Motor neuron (in vitro differentiated cells): ENCODE measurements at places on chromosomes 16 and 17.
A peak's percentile ranks its signal among the peaks of the same experiment; 100 is the strongest.

DNA sequence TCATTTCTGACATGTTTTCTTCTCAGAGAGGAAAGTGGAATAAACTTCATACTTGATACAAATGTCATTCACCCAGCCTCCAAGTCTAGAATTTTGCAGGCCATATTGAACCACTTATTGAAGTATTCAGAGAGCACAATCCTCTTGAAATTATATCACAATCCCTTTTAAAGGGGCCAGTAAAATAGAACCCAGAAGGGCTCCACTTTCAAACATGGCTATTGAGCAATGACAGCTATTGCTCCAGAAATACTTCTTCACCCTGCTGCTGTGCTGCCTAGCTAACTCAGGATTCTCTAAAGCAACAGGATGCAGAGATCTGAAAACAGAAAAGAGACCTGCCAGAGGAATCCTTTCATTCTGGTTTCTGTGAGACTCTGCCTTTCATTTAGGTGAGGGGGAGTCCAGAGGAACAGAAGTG lies 275.0 kb upstream of the CDH5 start:
- ATAC-seq = no peak

DNA sequence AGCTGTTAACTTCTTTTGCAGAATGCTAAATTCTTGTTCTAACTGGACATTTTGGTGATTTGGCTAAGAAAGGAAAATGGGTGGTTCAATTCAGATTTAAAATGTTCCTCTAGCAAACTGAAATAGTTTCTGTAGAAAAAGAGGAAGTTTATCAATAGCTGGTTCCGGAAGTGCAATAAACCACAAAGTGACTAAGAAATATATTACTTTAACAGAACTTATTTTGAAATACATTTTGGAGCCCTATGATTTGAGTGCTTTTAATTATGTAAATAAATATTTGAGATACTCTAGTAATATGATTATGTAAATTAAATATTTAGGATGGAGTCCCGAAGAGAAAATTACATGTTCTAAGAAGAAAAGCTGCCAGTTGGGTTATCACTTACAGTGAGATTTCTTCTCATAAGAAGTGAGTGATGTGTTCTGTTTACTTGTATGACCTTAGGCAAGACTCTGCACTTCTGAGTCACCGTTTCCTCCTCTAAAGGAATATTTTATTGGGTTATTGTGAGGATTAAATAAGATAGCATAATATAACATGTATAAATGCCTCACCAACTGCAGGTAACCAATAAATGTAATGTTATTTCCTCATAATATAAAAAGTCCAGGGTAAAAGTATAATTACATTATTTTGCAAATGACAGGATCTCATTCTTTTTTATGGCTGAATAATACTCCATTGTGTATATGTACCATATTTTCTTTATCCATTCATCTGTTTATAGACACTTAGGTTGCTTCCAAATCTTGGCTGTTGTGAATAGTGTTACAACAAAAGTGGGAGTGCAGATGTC lies at the start of gene EVI2B:
EVI2B (minus strand) TSS at position 73 of the 800 bp plus-strand sequence. CDS start 8,445 bp downstream, outside the sequence.
- ATAC-seq = no peak

DNA sequence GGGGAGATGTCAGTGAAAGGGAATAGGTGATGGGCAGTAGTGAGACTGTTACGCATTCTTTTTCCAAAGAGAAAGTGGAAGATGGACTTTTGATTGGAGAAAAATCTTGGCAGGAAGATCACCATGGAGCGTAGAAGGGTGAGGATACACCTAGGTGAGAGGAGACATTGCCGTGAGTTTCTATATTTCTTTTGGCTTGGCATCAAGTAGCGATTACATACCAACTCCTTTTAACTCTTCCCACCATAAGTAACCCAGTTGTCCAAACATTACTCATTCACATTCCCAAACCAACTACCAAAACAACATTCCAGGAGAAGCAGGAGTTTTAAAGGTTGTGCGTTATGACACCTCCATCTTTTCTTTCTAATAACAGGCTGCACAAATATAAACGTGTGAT lies 10.7 kb upstream of the KRT28 start:
- ATAC-seq = no peak

DNA sequence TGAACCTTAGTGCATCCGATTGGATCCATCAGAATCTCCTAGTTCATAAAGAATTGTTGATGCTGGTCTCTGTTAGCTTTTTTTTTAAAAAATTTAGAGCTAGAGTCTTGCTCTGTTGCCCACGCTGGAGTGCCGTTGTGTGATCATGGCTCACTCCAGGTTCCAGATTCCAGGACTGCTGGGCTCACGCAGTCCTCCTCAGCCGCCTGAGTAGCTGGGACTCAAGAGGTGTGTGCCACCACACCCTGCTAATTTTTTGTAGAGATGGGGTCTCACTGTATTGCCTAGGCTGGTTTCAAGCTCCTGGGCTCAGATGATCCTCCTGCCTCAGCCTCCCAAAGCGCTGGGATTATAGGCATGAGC lies 8.0 kb downstream of the TCF25 start:
- no peak for ATAC-seq

DNA sequence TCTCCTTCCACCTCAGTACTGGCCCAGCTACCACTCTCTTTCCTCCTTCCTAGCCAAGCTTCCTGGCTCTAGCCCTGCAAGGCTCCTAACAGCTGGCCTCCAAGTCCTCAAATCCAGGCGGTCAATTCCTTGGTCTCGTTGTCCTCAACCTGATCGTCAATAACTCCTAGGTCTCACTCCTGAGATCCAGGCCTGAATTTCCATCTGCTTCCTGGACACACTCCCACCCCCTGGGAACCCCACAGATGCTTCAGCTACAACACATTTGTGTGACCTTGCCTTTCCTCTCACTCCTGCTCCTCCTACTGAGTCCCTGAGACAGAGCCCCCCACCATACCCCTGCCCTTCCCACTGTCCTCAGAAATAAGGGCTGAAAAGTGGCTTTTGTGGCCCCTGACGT lies 2.3 kb downstream of the ENKD1 start:
- ATAC-seq = no peak

GRCh38 chr17:16515933-16516332 lies 23.9 kb upstream of the LRRC75A start:
- ATAC-seq = no peak

GRCh38 chr17:33324736-33325135 lies 31.6 kb upstream of the ASIC2 start:
- ATAC-seq = no peak

- ATAC-seq = peak; percentile 62
Measured at GRCh38 chr16:58462997-58463941, 36.7 kb upstream of the NDRG4 start.

DNA sequence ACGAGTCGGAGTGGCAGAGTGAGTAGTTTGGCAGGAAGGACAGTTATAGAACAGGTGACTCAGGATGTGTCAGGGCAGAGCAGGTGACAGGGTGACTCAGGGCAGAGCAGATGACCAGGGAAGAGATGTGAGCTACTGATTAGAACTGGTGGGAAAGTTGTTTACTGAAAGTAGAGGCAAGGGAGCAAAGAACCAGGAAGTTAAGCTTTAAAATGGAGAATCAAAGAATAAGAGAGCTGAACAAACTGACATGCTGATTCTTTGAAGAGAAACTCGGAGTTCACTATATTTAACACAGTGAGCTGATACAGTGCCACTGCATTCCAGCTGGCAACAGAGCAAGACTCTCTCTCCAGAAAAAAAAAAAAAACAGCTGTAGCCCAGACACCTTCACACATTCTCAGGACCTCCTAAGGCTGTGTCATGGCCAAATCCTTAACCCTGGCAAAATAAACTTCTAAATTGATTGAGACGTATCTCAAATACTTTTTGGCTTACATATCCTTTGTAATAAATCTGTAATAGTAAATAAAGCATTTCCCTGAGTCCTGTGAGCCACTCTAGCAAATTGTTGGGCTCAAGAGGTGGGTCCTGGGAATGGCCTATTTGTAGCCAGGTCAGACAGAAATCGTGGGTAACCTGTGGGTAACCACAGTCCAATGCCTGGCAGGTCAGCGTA lies 12.3 kb upstream of the UBE2I start:
- ATAC-seq = no peak

- no peak for ATAC-seq
Measured at GRCh38 chr17:16247586-16247984, 30.6 kb downstream of the PIGL start.

DNA sequence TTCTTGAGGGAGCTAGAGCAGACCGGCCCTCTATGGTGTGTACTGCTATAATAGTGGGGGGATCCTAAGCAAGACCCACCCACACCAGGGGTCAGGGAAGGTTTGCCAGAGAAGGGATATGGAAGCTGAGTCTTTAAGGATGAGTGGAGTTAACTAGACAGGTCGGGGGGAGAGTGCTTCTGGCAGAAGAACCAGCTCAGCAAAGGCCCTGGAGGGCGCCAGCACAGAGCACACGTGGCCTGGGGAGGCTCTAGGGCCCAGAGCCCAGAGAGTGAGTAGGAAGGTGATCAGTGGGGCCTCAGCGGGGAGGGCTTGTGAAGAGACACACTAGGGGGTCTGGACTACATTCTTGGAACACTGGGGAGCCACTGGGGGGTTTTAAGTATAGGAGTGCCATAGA lies 21.1 kb downstream of the NGFR start:
- peak; percentile 18 for ATAC-seq

DNA sequence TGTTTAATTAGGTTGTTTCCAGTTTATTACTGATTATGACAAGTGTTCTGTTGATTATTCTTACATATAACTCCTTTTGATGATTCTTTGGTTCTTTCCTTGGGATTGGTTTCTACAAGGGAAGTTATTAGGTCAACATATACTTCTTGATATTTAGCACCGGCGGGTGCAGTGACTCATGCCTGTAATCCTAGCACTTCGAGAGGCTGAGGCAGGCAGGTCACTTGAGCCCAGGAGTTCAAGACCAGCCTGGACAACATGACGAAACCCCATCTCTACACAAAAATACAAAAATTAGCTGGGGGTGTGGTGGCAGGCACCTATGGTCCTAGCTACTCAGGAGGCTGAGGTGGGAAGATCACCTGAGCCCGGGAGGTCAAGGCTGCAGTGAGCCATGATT lies 120.2 kb upstream of the HAS3 start:
- no peak for ATAC-seq

DNA sequence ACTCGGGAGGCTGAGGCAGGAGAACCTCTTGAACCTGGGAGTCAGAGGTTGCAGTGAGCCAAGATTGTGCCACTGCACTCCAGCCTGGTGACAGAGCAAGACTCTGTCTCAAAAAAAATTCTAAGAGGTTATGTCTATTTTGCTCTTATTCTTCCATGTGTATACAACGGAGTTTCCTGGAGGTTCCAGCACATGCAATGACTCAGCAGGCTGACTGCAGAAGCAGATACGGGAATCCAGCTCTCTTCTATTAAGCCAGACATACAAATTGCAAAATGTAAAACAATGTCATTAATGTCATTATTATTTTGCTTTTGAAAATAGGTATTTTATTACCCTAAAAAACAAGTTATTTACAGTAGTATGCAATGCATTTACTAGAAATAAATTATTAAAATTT lies 18.4 kb downstream of the MIEF2 start:
- no peak for ATAC-seq

DNA sequence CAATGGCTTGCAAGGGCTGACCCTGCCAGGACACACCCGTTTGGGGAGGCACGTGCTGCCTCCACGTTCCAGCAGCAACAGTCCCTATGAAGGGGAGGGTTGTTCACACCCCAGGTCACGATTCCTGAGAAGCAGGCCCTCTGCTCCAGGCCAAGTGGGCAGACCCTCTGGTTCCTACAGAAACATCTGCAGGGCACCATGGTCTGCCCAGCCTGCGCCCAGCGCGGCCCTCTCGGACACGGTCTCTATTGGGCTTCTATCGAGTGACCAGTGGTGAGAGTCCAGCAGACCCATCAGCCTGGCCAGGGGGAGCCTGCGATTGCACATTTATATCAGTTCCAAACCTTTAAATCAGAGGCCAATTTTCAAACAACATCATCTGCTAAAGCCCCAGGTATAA lies 128.3 kb downstream of the ZNF423 start:
- no peak for ATAC-seq

GRCh38 chr17:27811961-27812360 lies 11.6 kb upstream of the NOS2 start:
- ATAC-seq = no peak

- no peak for ATAC-seq
Measured at GRCh38 chr17:58040386-58040785, 33.3 kb upstream of the SRSF1 start.

DNA sequence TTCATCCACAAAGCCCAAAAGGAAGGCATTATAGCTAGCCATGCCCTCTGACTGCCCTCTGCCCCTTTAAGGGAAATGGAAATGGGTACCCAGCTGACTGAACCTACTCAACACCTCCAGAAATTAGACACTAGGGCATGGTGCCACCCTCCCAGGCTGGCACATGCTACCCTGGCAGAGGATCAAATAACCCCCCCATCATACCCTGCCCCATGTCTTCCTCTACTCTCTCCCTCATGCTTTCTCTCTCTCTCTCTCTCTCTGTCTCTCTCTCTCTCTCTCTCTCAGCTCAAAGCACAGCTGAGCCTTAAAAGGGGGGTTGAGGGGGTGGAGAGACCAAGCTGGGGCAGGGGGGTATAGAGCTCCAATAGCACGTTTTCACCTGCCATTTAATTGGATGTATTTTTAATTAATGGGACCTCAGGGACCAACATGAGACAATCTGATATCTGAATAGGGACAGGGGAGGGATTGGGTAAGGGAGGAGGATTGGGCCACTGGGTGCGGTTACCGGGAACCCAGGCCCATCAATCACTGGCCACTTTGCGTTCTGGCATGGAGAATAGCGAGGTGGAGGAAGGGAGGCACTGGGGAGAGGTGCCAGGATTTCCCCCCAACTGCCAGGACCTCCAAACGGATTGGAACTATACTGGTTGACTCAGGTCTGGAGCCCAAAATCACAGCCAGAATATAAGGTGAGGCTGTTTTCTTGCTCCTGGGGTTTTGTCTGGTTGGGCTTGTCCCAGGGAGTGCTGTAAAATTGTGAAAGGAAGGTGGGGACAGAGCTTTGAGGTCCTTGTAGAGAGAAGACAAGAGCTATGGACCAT lies 57.8 kb downstream of the NEUROD2 start:
- no peak for ATAC-seq

GRCh38 chr17:21385281-21385845 lies 9.2 kb downstream of the KCNJ12 start:
- ATAC-seq = no peak

- no peak for ATAC-seq
Measured at GRCh38 chr17:40545660-40546059, 19.6 kb downstream of the CCR7 start.

DNA sequence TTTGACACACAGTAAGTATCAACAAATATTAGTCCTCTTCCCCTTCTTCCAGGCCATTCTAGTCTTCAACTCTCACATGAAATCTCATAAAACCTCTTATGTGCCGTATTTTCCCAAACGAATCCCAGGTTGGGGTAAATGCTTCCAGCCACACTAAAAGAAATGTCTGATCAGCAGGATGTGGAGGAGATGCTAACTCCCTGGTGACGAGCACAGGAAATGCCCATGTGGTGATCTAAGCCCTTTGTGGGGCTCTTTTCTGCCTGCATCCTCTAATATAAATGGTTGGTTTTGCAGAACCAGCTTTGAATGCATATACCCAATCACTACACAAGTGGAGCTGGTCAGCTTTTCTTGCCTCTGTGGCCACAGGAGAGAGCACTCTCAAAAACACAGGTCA lies 498.2 kb upstream of the ERCC4 start:
- ATAC-seq = no peak
